ENCODE measurements at places on chromosomes 2 and 18.

- DNase-seq, result no peak
Observed at GRCh38 chr2:113966832-113967231, 76.9 kb downstream of the ACTR3 start.

DNA sequence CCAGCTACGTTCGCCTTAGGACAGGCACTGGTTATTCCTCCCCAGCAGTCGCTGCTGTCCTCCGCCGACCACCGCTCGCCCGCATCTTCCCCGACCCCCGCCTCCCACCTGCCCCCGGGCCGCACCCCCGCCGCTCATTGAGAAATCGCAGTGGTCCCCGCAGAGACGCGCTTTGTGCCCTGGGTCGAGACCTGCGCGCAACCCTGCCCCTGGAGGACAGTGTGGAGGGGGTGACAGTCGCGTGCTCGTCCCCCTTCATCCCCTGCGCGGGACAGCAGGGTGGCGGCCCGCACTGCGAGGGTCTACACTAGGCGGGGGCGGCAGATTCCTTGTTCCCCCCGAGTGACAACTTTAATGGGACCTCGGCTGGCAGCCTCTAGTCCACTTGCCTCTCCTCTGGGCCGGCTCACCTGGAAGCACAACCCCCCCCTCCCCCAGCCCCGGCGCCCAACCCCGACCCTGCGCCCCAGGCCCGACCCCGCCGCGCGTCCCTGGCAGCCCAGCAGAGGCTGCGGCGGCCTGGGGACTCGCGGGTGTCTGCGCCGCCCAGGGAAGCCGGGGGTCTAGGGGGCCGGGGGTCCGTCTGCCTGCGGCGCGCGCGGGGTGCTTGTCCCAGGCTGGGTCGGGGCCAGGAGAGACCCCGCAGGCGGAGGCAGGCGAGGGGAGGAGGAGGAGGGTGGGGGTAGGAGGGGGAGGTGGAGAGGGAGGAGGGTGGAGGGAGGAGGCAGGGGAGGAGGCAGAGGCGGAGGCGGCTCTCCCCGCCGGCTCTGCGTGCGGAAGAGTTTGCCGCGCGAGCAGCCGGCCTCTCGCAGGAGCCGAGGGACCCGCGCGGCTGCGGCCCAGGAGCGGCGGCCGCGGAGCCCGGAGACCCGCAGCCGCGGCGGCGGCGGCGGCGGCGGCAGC, at the start of gene NPAS2:
Gene NPAS2 (plus strand): TSS at position 770 of the 903 bp plus-strand sequence. CDS start 84,616 bp downstream, outside the sequence.
- DNase-seq, result no peak

GRCh38 chr2:20537423-20538307, 90.8 kb downstream of the RHOB start:
- no peak for DNase-seq

DNA sequence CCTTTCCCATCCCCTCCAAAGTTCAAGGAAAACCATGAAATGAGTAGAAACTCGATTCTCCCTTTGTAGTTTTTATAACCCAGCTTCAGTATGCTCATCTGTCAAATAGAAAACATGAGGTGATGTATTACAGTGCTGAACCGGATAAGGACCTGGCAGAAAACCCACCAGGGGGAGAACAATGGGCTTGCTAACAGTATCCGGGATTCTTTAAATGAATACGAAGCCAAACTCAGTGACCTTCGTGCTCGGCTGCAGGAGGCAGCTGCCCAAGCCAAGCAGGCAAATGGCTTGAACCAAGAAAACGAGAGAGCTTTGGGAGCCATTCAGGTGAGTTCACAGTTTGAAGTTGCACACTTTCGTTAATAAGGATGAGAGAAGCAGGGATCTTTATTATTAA, 113.6 kb upstream of the TTC39C start:
- DNase-seq, result no peak

DNA sequence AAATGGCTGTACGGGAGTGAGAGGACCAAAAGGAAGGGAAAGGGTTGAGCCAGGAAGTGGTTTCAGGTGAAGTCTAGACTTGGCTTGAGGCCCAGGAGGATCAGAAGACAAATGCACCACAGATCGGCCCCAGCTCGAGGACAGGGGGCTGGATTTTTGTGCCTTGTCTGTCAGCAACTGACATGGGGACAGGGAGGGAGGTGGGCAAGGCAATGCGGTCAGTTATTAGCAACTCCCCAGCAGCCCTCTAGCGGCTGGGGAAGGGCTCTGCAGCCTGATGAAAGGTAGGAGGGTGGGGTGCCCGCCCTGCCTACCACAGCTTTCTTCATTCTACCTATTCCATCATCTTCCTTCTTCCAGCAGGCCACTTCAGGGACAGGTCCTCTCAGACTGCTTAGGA, 50.0 kb downstream of the CPO start:
- peak; percentile 4 for DNase-seq

DNA sequence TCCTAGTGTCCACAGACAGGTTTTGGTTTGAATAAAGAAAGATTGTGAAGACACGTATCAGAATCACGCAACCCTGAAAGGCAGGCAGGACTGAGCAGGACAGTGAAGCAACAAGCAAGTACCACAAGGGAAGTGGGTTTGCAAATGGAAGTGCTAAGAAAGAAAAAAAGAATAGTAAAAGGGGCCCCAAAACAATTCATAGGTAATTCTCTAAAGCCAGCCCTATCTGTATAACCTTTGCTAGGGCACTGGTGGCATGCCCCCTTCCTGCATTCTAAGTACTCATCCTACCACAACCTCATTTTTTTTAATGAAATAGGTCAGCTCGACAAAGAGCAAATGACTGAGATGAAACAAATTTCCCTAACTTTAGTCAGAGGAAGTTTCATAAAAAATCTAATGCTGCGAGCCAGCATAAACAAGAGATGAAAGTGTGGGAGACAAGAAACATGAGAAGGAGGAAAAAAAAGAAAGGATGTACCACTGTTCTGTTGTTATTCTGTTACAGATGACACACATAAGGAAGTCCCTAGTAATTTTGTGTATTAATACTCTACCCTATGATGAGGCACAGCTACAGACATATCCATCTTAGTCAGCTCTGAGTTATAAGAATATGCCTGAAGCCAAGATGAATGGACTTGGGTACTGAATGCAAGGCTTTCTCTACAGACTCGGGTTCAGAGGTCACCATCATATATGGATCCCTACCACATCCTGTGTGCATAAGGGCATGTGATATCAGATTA, 32.2 kb downstream of the IKZF2 start:
- no peak for DNase-seq

Measured in substantia nigra (tissue), 51 donors.